Activated CD8-positive, alpha-beta memory T cell treated with anti-CD3 and anti-CD28 coated beads for 1 hour (primary cell): ENCODE measurements at places on chromosomes 1 and 21.

GRCh38 chr1:231799363-231799986 is 172.9 kb downstream of the DISC1 start:
- no peak for DNase-seq

DNA sequence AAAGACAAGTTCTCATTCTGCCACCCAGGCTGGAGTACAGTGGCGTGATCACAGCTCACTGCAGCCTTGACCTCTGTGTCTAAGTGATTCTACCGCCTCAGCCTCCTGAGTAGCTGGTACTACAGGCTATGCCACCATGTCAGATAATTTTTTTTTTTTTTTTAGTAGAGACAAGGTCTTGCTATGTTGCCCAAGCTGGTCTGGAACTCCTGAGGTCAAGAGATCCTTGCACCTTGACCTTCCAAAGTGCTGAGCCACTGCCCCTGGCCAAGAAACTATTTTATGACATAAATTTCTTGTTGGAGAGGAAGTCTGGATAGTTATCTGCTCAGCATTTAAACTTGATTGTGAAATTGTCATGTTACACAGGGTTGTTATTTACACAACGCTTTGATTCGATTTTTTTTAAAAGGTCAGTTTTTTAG is 2.1 kb downstream of the SCCPDH start:
- DNase-seq: no peak

- no peak for DNase-seq
Measured at GRCh38 chr21:39483917-39484316, 32.1 kb downstream of the SH3BGR start.

- no peak for DNase-seq
Measured at GRCh38 chr1:2968471-2968881, 52.8 kb upstream of the ACTRT2 start.

DNA sequence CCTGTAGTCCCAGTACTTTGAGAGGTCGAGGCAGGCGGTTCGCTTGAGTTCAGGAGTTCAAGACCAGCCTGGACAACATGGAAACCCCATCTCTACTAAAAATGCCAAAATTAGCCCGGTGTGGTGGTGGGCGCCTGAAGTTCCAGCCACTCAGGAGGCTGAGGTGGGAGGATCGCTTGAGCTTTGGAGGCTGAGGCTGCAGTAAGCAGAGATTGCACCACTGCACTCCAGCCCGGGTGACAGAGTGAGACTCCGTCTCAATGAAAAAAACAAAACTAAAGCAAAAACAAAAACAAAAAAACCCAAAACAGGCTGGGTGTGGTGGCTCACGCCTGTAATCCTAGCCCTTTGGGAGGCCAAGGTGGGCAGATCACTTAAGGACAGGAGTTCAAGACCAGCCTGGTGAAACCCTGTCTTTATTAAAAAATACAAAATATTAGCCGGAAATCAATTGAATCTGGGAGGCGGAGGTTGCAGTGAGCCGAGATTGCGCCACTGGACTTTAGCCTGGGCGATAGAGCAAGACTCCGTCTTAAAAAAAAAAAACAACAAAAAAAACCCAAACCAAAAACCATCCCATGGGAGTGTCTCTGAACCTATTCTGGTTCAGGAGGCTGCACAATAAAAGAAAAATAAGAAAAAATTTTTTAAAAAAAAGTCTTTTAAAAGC is 1.7 kb upstream of the CGN start:
- no peak for DNase-seq
